ENCODE measurements at places on chromosomes 3 and 15.

DNA sequence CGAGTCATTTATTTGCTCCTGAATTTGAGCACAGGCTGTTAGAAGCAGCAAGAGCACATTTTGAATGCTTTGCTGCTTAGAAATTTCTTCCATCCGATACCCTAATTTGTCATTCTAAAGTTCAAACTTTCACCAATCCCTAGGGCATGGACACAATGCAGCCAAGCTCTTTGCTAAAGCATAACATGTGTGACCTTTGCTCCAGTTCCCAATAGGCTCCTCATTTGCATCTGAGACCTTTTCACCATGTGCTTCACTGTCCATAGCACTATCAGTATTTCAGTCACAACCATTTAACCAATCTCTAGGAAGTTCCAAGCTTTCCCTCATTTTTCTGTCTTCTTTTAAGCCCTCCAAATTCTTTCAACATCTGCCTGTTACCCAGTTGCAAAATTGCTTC lies 1333.1 kb downstream of the SI start:
- DNase-seq = no peak

DNA sequence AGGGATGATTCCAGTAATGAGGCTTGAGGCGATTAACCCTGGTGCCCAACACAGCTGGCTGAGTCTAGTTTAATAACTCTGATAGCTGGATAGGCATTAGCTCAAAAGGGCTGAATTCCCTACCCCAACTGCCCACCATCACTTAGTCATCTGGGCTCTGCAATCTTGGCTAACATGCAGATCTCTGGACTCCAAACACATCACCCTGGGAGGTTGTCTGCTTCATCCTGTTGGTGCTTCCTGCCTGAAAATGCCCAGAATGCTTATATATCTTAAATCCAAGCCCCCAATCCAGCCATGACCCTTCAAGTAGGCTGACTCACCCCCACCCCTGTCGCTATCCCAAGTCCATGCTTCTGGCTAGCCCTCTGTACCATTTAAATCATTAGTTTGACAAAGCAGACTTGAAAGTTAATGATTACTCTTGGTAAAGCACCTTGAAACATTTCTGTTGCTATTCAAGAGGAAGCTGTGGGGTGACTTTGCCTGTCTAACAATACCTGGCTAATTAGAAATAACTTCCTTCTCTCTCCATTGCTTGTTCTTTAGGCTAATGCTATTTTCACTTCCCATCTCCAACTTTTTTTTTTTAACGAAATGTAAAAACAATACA lies 107.0 kb upstream of the RORA start:
- DNase-seq = no peak

DNA sequence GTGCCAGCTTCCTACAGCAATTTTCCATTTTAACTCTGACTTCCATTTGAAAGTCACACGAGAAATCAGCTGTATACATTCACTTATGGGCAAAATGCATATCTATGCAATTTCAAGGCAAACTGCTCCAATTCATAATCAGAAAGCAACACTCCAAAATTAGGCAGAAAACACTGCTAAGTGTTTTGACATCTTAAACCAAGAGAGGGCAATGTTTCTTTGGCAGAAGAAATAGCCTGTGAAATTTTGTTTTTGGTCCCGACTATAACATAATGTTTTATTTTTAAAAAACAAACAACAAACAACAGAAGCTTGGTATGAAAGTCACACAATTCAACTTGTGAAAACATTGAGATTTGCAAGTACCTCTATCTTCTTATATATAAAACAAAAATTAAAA lies 42.6 kb downstream of the GOLIM4 start:
- DNase-seq = no peak

- DNase-seq = no peak
These were observed 23.4 kb upstream of the NANOGP8 start for GRCh38 chr15:35108453-35108852.

GRCh38 chr15:42231088-42231487 lies 23.0 kb upstream of the VPS39 start:
- DNase-seq = no peak

- no peak for DNase-seq
These were observed 40.0 kb downstream of the MUC4 start for GRCh38 chr3:195771646-195772300.

DNA sequence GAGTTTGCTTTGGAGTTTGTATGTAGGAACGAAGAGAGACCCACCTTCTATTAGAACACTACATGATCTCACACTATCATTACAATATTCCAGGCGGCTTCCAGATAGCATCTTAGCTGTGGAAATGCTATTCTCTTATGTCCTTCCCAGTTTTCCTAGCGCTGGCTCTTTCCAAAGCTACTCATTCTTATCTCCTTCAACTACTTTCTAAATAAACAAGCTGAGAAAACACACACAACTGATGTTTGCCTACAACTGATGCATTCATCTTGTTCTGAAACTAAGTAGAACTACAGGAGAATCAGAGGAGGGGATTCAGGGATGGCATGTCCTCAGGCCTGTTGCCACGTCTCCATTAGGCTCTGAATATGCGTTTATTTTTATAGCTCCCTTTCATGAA lies 108.9 kb downstream of the GREM1 start:
- DNase-seq = no peak

- no peak for DNase-seq
These were observed 2.6 kb downstream of the MEX3B start for GRCh38 chr15:82043130-82043673.

- DNase-seq = no peak
These were observed 750 bp upstream of the HHLA2 start for GRCh38 chr3:108295421-108296175.
